Skeletal muscle cell (primary cell): ENCODE measurements at places on chromosomes 5 and 9.
A peak's percentile ranks its signal among the peaks of the same experiment; 100 is the strongest.

GRCh38 chr5:54835647-54836046, 149.7 kb downstream of the ESM1 start:
- peak; percentile 24 for DNase-seq

- no peak for DNase-seq
Observed at GRCh38 chr5:176581361-176581760, 28.6 kb downstream of the GPRIN1 start.

- peak; percentile 99 for DNase-seq
Observed at GRCh38 chr9:18490641-18491370, 16.9 kb downstream of the ADAMTSL1 start.

DNA sequence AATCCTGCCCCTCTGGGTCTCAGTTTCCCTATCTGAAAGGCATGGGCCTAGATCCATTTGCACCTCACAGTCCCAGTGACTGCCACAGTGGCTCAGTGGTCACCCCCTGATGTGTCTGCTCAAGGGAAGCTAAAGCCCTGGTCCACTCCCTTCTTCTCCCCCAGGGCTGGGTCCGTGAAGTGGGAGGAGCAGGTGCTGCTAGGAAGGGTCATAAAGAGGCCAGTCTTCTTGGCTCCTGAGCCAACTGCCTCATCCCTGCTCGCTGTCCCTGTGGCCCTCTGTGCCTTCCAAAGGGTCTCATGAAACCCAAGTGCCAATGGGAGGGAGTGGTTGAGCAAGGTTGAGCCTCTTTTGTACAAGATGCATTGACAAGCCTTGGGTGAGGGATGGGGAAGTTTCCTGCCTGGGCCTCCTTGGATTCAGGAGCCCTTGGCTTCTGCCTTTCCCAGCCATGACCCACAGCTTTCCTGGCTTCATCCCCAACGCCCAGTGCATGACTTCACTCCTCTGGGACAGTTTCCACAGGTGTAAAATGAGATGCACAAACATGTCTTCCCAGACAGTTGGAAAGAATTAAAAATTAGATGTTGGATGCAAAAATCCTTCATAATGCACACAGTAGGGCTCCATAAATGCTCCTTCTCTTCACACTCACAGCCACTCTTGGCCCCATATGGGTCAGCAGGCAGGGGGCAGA, 1.6 kb upstream of the SLC6A7 start:
- DNase-seq: no peak

DNA sequence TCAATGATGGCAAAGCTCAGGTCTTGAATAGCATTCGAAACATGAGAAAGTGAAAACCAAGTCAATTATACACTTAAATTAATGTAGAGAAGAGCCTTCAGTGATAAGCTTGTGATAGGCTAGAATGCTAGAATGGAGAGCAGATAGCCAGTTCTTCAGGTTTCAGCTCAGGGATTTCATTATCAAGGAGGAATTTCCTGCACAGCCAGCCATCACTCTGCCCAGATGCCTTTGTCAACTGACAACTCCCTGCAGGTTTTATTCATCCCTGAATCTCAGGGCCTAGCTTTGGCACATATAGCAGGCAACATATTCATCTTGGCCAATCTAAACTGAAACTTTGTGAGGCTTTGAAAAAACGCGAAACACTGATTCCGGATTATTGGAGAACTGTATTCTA, 199.3 kb upstream of the CDH6 start:
- no peak for DNase-seq

DNA sequence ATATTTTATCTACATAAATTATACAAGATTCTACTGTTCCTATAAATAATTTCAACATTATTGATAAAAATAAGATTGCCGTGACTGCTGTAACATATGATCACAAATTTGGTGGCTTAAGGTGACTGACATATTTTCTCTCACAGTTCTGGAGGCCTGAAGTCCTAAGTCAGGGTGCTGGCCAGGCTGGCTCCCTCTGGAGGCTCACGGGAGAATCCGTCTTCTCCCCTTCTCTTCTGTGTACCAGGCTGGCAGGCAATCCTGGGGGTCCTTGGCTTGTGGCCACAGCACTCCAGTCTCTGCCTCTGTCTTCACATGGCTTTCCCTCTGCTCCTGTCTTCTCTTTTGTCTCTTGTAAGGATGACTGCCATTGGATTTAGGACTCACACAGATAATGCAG, 31.7 kb upstream of the IRX2 start:
- DNase-seq: no peak

DNA sequence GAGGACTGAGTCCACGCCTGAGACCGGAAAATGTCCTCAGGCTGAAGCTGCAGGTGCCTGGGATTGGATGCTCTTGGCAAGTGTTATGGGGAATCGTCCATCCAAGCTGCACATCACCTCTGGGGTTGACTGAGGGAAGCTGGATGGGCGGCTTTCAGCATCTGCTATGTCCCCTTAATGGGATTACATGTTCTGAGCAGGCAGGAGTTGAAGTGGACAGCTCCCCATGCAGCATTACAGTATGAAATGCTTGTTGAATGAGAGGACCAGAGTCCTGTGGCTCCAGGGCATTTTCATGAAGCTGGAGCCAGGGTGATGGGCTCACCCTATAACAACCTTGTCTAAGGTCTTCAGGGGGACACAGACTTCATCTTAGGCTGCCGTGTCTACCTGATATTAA, 270.9 kb downstream of the HSPA4 start:
- DNase-seq: no peak

- DNase-seq: no peak
Observed at GRCh38 chr5:35819026-35819425, 37.7 kb upstream of the IL7R start.
